ENCODE measurements at places on chromosomes 2 and 18. TPM values are rescaled to one million over a fixed set of nuclear protein-coding genes. Genes with fewer than 3 reads are reported as not detected.

The UGT1A3 gene
- polyA plus RNA-seq = not detected

The CREG2 gene
- 1.4 TPM for polyA plus RNA-seq

The KCNJ3 gene
- polyA plus RNA-seq = not detected

The CRACDL gene
- polyA plus RNA-seq = not detected

The XIRP2 gene
- polyA plus RNA-seq = 0.02 TPM

The SCYGR4 gene
- not detected for polyA plus RNA-seq

- H3K27ac ChIP-seq = no peak overlapping the region
- H3K4me1 ChIP-seq = peaks cover 5% of the 10 kb centered on the region
- no peaks in the 10 kb centered on the region for H3K27me3 ChIP-seq
- DNase-seq = no peak
- no peaks in the 10 kb centered on the region for H3K36me3 ChIP-seq
These were observed 68.8 kb upstream of the ZNF397 start for GRCh38 chr18:35172009-35172408.

GRCh38 chr2:20551260-20551944 lies 99.5 kb downstream of the HS1BP3 start:
- DNase-seq = peak; percentile 80
- no peaks in the 10 kb centered on the region for H3K27me3 ChIP-seq

GRCh38 chr2:232170396-232170795 lies 208.2 kb upstream of the ALPP start:
- no peak overlapping the region for H3K4me3 ChIP-seq
- no peaks in the 10 kb centered on the region for H3K27me3 ChIP-seq
- no peaks in the 10 kb centered on the region for H3K4me1 ChIP-seq

DNA sequence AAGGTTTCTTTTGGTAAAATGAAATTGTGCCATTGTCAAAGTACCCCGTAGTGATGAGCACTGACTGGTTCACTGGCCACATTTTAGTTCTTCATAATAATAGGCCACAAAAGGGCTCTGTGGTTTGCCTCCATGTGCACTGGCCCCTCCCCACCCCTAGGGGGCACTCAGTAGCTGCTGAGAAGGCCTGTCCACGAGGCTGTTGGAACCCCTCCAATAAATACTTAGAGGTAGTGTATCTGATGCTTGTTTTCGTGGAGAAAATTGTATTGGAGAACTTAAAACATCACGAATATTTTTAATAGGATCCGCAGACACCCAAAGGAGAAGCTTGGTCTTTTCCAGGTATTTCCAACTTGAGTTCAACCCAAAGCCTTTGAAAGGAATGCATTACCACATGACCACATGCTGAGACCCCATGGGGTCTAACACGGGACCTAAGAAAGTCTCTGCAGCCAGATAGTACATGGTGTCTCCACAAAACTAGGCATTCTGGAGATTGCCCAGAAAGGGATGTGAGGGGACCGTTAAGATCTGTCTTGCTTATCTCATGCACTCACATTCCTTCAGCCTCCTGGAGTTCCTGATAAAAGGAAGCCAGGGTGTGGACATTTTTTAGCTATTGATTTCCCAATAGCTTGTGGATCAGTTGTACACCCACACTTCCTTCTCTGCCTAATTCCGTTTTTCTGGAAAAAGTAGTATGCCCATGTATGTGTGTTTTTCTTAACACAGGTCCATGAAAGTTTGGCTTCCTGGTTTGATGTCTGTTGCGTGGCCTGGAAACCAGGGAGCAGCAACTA lies 28.5 kb upstream of the NOSTRIN start:
- no peak overlapping the region for H3K27ac ChIP-seq
- DNase-seq = peak; percentile 39
- peak overlapping the region; percentile 35 for H3K4me3 ChIP-seq
- no peaks in the 10 kb centered on the region for H3K4me1 ChIP-seq
- H3K27me3 ChIP-seq = no peaks in the 10 kb centered on the region
- H3K36me3 ChIP-seq = peaks cover 3% of the 10 kb centered on the region

DNA sequence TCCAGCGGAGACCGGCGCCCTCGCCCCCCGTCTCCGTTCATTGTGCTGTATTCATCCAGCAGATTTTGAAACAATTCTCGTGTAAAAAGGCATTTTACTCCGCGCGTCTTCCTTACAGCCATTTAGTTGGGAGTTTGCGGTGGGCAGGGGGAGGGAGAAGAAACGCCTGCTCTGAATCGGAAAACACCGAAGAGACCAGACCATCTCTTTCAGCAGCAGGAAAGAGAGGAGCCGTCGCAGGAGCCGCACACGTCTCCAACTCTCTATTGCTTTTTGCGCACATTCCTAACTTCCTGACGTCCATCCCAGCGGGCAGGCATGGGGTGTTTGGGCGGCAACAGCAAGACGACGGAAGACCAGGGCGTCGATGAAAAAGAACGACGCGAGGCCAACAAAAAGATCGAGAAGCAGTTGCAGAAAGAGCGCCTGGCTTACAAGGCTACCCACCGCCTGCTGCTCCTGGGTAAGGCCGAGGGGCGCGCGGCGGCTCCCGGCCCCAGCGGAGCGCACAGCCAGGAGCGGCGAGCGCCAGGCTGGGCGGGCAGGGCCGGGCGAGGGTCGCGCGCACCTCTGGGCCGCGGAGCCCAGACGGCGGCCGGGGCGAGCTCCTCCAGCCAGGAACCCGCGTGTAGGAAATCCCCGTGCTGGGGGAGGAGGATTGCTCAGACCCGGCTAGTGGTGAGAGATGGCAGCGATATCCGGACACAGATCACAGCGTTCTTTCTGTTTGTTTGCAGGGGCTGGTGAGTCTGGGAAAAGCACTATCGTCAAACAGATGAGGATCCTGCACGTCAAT lies 63.2 kb downstream of the GNAL start:
- H3K4me1 ChIP-seq = no peaks in the 10 kb centered on the region
- no peaks in the 10 kb centered on the region for H3K36me3 ChIP-seq

GRCh38 chr18:2903006-2903405 lies 56.2 kb downstream of the EMILIN2 start:
- no peaks in the 10 kb centered on the region for H3K36me3 ChIP-seq
- peaks cover 13% of the 10 kb centered on the region for H3K4me1 ChIP-seq
- H3K27me3 ChIP-seq = no peaks in the 10 kb centered on the region
- DNase-seq = peak; percentile 36

DNA sequence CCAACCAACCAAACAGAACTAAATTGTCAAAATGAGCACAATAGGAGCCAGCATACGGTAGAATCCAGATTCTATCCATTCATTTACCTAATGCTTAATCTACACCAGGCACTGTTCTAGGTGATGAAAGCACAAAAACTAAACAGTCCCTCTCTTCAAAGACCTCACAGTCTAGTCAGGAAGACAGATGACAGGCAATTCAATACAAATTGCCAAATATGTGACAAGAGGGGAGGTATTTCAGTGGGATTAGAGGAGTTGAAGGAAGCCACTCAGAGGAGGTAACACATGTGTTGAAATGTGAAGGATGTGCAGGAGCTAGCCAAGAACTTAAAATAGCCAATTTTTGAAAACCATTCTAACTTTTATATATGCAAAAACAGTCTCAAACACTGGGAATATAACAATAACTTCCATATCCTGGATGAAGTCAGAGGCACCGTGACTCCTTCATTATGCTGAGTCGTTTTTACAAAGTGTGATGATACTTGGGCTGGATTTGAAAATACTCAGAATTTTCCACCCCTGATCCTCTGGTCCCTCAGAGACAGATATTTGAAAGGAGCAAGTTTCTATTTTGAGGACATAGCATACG lies 204.9 kb downstream of the PID1 start:
- H3K27me3 ChIP-seq = no peaks in the 10 kb centered on the region
- H3K27ac ChIP-seq = no peak overlapping the region
- DNase-seq = no peak
- H3K36me3 ChIP-seq = no peaks in the 10 kb centered on the region
- no peaks in the 10 kb centered on the region for H3K4me1 ChIP-seq

DNA sequence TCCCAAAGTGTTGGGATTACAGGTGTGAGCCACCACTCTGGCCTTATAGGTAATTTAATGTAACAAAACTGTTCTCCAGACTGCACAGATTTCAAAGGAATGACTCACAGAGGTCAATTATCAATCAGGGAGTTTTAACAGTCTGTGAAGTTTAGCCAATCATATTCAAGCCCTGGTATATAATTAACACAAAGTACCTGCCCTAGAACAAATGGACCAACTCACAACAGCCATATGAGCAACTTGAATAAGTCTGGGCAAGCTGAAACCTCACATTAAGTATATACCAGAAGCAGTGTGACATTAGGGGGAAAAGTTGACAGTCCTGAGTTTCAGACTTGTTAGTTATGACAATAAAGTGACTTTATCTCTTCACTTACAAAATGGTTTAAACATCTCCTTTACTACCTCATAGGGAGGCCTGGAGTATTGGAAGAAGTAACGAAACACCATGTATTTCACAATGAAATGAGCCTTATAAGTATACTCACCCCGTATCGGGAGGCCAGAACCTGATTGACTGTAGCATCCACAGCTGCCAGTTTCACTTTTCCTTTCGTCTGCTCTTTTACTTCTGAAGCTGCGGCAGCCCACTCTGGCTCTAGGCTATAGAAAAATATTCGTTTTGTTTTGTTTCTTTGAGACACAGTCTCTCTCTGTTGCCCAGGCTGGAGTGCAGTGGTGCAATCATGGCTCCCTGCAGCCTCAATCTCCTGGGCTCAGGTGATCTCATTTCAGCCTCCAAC lies 22.2 kb downstream of the PDIA6 start:
- no peaks in the 10 kb centered on the region for H3K4me1 ChIP-seq
- H3K27me3 ChIP-seq = no peaks in the 10 kb centered on the region
- no peak for DNase-seq
